ENCODE measurements at places on chromosomes 5 and 9.
A peak's percentile ranks its signal among the peaks of the same experiment; 100 is the strongest.

GRCh38 chr9:94134629-94135028, 50.4 kb downstream of the PTPDC1 start:
- DNase-seq: no peak

GRCh38 chr5:34625246-34625645, 30.9 kb upstream of the RAI14 start:
- no peak for DNase-seq

- DNase-seq: no peak
These were observed 32.7 kb upstream of the ADAMTSL1 start for GRCh38 chr9:18441261-18441660.

DNA sequence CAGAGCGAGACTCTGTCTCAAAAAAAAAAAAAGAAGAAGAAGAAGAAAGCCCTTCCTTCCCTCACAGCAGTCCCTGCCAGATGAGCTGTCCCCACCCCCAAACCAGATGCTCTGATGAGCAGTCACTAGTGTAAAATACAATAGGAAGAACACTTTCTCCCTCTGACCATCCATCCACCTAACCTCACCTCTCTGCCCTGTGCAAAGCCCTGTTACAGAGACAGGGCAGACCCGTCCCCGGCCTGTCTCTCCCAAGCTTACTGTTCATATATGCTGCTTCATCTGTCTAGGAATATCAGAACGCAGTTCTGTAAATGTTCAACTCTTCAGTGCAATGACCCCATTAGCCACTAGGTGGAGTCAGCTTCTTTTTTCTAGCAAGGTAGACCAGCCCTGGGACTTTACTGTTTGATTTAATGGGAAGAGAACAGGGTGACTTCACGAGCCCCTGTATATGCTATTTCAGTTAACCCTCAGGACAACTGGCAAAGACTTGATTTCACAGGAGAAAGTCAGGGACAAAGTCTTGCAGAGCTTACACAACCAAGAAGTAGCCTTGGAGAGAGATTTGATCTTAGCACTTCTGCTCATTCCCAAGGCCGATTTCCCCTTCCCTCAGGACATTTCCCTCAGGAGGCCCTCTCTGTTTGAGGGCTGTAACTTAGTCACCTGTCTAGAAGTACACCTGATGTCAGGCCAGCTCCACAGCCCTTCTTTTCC, 14.9 kb upstream of the FGFR4 start:
- DNase-seq: peak; percentile 64

DNA sequence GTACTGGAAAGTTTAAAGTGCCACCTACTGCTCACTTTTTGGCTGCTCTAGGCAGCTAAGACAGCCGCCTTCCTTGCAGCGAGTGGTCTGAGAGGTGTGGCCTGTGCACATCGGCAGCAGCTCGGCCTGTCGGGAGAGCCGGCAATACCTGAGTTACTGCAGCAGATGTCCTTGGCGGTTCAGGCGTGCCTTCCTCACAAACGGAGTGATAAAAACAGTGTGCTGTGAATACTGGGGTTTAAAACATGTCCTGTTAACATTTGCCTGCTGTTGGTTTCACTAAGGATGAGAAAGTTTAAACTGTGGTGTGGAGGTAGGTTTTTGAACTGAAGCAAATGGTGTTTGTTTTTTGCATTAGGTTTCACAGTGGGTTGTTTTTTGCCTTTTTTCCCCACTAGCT, 12.9 kb downstream of the TRAF2 start:
- no peak for DNase-seq

GRCh38 chr9:107273634-107274033, 9.4 kb upstream of the RAD23B start:
- DNase-seq: no peak

DNA sequence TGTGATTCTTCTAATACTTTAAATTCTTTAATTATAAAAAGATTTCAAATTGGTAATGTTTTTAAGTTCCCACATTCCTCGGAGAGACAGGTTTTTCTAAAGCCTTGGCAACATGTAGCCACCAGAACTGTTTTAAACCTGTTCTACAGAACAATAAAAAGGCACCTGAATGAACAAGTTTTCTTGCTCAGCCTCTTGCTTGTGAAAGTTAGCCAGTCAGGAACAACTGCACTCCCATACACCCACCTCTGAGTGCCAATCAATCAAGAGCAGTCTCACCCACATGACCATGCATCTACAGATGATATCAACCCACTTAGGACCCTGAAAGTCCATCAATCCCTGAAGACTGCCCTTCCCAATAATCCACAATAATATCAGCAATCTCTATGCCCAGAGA, 62.3 kb downstream of the AP3B1 start:
- DNase-seq: no peak

- no peak for DNase-seq
These were observed 148.8 kb upstream of the DMRT1 start for GRCh38 chr9:692636-693129.

GRCh38 chr9:126919193-126919592, 4.6 kb downstream of the RALGPS1 start:
- no peak for DNase-seq

GRCh38 chr9:35366627-35367026, 123.3 kb upstream of the RUSC2 start:
- DNase-seq: no peak

DNA sequence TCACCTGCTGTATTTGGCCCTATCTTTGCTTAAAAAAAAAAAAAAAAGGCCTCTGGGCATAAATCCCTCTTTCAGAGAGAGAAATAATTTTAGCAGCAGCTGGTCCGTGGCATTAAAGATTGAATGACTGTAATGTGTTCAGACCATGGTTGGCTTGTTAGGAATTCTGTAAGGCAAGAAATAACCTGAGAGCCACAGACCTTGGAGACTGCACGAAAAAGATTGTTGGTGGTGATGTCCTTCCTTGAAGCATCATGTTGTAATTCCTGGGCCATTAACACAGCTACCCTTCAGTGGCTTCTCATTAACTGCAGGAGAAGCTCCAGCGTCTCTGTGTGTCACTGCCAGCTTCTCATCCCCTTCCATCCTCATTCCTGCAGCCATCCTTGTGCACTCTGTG, 79.0 kb downstream of the SGCD start:
- no peak for DNase-seq

Measured in HS-5 (cell line).